AG10803 (cell line): ENCODE measurements at places on chromosomes 1 and 21.

DNA sequence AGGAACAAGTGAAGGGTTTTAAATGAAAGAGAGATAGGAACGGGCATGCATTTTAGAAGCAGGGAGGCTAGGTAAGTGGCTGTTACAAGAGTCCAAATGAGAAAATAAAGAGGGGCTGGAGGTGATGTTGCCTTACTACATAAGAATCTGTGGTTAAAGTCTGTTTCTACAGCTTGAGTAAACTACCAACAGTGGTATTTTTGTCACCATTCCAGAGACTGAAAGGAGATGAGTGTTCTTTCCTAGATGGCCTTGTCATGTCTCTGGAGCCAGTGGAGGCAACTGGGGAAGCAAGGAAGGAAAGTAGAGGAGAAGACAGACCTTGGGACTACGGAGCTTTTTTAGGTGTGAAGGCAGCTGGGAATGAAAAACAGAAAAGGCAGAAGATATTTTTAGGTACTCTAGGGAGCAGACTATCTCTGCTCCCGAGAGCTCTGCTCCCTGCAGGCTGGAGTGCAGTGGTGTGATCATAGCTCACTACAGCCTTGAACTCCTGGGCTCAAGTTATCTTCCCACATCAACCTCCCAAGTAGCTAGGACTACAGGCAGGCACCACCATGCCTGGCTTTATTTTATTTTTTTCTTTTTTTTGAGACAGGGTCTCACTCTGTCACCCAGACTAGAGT lies 12.2 kb downstream of the HDAC1 start:
- peak; percentile 53 for DNase-seq

DNA sequence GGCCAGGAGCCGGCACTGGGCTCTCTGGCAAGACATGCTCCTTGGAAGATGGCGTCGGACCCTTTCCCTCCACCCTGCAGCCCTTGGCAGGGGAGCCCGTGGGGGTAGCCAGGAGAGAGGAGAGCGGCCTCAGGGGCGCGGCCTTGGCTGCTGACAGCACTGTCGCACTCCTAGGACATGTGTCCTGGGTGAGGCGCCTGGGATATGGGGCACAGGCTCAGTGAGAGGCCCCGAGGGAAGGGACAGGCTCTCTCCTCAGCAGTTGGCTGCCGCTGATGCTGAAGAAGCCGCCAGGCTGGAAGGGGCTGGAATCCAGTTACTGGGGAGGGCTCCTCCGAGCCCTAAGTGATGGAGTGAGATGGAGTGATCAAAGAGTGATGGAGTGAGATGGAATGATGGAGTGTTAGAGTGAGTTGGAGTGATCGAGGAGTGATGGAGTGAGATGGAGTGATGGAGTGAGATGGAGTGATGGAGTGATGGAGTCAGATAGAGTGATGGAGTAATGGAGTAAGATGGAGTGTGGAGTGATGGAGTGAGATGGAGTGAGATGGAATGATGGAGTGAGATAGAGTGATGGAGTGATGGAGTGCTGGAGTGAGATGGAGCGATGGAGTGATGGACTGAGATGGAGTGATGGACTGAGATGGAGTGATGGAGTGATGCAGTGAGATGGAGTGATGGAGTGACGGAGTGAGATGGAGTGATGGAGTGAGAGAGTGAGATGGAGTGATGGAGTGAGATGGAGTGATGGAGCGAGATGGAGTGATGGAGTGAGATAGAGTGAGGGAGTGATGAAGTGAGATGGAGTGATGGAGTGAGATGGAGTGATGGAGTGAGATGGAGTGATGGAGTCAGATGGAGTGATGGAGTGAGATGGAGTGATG lies 27.6 kb upstream of the PKP1 start:
- no peak for DNase-seq

DNA sequence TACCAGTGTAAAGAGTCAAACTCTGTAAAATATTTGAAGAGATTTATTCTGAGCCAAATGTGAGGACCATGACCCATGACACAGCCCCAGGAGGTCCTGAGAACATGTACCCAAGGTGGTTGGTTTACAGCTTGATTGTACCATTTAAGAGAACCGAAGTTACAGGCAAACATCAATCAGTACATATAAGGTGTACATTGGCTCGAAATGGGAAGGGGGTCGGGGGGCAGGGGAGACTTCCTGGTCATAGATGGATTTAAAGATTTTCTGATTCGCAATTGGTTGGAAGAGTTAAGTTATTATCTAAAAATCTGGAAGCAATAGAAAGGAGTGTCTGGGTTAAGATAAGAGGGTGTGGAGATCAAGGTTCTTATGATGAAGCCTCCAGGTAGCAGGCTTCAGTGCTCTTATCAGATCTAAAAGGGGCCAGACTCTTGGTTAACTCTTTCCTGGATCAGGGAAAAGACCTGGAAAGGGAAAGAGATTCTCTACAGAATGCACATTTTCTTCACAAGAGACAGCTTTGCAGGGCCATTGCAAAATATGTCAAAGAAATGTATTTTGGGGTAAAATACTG lies 47.5 kb upstream of the NTPCR start:
- no peak for DNase-seq

DNA sequence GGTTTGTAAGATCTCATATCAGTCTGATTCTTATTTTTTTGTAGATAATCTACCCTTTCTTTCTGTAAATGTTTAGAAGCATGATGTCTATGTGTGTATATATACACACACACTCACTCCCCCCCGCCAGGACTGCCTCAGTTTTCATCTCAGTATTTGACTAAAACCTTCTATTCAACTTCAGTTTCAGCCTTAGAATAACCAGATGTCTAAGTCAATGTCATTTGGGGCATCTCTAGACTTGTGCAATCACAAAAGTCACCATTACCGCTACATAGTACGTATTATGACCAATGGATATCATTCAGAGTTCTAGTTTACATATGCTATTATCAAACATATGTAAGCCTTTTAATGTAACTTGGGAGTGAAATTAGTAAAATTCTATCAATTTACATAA lies 53.3 kb upstream of the BOLA1 start:
- no peak for DNase-seq

GRCh38 chr1:41073971-41074370 lies 52.4 kb upstream of the SLFNL1 start:
- peak; percentile 57 for DNase-seq

DNA sequence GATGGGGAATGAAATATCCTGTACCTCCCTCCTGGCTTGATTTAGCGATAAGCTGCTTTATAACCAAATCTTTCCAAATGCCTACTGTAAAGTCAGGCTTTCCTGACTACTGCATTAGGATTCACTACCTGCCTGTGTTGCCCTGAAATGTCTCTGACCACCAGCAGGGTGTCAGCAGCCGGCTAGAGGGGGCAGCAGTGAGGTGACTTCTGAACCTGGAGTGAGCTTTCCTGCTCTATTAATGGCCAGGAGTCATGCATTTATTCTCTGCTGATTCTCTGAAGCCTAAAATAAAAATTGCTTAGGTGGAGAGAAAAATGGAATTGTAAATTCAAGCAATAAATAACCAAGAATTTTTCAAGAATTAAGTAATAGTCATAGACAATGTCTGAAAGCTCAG lies 2.5 kb downstream of the BACE2 start:
- DNase-seq = peak; percentile 25

GRCh38 chr1:32338637-32339145 lies 2.7 kb upstream of the MARCKSL1 start:
- DNase-seq = no peak

DNA sequence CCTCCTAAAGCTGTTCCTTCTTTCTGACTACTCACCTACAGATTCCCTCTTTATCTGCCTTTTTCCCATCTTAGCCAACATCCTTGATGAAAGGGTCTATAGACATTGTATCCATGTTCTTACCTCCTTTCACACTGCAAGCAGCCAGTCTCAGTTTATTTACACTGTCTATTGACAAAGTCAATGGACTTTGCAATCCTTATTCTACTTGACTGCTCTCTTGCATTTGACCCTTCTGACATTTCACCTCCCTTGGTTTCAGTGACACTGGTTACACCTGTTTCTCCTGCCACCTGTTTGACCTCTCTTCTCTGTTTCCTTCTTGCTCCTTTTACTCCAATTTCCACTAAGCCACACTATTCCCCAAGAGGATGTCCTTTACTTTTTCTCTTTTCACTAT lies 224.0 kb upstream of the SNX7 start:
- DNase-seq = no peak

DNA sequence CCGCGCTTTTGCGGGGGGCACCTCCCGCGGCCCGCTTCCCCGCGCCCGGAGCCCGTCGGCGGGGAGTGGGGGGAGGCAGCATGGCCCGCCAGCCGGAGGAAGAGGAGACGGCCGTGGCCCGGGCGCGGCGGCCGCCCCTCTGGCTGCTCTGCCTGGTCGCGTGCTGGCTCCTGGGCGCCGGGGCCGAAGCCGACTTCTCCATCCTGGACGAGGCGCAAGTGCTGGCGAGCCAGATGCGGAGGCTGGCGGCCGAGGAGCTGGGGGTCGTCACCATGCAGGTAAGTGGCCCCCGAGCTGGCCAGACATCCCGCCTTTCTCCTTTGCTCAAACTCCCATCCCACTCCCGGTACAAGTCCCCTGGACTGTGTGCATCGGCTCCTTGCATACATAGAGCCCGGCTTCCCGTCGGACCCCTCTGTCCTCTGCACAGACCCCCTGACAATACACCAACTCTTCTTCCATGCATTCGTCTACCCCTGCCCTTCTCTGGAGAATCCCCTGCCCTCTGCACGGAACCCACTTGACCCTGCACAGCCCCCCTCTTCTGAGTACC lies 812 bp downstream of the CACHD1 start:
- peak; percentile 16 for DNase-seq

DNA sequence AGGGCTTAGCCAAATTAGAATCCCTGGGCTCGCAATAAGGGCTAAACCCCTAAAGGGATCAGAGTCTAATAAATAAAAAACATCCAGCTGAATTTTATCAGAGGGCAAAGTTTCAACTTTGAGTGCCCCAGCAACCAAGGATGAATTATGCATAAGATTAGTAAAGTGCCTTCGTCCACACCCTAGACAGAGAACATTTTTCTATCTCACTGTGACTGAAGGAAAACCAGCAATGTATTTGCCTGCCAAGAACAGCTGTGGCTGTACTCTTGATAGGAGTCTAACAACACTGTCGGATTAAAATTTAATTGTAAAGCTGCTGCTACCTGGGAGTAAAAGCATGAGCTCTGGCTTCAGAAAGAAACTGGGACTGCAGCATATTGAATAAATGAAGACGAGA lies 23.3 kb downstream of the WNT2B start:
- no peak for DNase-seq

DNA sequence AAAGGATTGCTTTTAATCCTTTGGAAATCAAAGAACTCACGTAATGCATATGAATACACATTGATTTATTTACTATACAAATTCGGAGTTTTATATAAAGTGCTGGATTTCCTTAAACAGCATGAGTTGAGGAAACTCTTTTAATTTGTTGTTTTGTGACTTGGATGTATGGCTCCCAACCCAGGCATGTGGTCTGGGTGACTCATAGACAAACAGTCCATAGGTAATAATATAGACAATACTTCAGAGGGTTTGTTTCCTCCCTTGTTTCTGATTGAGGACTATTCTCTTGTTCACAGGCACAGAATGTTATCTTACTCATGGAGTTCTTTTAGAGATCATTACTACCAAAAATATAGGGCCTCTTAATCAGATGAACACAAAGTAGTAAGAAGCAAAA lies 43.8 kb downstream of the XPR1 start:
- DNase-seq = no peak

- no peak for DNase-seq
Observed at GRCh38 chr1:90044346-90044745, 49.4 kb downstream of the ZNF326 start.

DNA sequence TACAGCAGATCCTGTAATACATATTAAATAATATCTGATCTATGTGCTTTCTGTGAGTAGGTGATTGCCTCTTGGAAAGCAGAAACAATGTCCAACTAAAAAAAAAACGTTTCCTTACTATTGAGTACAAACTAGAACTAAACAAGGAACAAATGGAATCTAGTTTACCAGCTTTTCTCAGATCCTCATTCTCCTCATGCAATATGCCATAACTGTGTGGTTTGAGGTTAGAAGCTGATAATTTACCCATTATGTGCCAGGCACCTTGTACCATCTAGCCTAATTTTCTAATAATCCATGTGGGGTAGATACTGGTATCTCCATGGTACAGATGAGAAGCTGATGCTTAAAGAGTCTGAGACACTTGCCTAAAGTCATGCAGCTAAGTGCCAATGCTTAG lies 154.7 kb downstream of the PTGER3 start:
- DNase-seq = no peak

DNA sequence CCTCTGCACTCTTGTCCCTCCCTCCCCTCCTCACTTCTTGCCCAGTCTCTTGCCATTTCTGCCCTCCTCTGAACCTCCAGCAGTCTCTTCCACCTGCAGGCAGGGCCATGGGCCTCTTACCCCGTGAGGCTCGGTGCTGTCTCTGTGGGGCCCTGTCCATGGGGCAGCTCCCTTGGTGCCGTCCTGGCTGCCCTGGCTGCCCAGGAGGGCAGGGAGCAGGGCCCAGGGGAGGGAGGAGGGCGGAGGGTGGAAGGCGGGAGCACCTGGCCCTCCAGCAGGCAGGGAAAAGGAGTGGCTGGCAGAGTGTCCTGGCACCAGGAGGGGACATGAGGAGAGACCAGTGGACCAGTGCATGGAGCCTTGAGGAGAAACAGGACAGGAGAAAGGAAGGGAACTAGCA lies at the start of gene RORC:
Gene RORC, minus strand, starts transcription at position 198 of the 400 bp plus-strand sequence. Its CDS starts 38 bp downstream, at position 160.
- DNase-seq = no peak

DNA sequence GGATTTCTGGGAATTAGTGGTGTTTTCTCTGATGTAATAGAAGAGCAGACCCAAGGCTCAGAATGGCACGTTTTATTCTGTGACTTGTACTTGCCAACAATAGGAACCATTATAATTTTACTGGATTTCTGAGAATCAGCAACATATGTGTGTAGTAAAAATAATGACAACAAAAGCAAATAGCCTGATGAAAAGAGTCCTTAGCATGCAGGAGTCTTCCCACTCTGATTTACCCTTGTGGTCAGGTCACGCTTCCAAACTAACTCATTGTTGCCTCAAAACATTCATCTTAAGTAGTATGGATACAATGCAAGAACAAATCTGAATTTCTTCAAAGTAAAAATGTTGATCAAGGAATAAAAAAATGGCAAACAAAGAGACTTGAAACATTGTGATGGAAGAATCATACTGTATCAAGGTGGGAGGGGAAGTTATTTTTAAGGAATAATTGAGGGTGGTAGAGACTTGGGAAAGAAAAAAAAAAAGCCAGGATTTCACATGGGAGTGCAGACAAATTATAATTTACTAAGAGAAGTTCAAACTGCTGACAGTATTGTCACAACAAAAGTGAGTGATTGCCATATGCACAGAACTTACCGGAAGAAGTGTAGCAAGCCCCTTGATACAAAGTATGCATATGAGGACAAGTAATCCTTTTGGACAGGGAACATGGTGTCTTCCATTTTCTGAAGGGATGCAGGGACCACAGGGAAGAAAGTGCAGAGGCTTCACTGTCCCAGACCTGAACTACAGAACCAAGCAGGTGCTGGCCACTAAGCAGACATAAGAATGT lies 31.2 kb upstream of the RGL1 start:
- DNase-seq = peak; percentile 60

- DNase-seq = peak; percentile 58
Observed at GRCh38 chr1:213251972-213252371, 200.9 kb downstream of the RPS6KC1 start.
